ENCODE measurements at places on chromosomes 7 and 10.

GRCh38 chr7:102050864-102051460 is 233.5 kb downstream of the CUX1 start:
- DNase-seq = no peak

- DNase-seq = no peak
Observed at GRCh38 chr10:132667342-132668047, 118.5 kb downstream of the NKX6-2 start.

- DNase-seq = no peak
Observed at GRCh38 chr10:18713077-18713476, 53.8 kb downstream of the ARL5B start.

DNA sequence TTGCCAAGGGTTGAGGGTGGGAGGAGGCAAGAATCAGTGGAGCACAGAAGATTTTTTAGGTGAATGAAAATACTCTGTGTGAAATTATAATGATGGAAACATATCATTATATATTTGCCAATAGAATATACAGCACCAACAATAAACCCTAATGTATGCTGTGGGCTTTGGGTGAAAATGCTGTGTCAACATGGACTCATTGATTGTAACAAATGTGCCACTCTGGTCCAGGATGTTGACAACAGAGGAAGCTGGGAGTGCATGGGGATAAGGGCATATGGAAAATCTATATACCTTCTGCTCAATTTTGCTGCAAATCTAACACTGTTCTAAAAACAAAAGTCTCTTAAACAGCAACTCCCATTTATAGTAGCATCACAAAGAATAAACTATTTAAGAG is 114.3 kb downstream of the LYZL1 start:
- DNase-seq = no peak

- no peak for DNase-seq
Observed at GRCh38 chr7:121621937-121622336, 225.8 kb upstream of the FAM3C start.

- DNase-seq = no peak
Observed at GRCh38 chr7:150914196-150914595, 61.9 kb downstream of the AOC1 start.

DNA sequence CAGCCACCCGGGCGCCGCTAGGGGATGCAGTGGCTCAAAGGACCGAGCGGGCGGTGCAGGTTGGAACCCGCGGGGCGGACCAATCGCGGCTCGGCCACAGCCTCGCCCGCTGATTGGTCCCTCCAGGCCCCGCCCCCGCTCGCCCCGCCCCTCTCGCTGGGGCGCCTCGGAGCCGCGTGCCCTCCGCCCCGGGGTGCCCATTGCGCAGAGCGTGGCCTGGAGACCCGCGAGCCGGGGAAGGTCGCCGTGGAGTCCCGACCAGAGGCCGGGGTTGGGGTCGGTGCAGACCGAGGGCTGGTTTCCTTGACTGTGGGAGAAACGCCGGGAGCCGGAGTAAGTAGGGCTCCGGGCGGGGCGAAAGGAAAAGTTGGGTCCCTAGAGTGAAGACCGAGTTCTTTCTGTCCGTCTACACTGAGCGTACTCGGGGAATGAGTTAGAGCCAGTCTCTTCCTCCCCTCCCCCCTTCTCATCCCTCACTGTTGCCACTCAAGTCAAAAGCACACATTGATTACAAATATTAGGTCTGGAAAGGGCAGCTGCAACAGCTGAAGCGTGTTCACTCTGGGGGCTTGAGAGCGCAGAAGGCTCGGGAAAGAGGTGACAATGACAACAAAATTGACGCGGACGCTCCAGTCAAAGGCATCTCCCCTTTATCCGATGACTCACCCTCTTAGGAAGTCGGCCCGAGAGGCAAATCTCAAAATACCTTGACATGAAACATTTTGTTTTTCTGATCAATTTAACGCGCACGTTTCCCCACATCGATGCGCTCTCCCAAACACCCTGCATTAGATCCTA is 843 bp upstream of the GATA3 start:
- peak; percentile 94 for DNase-seq

DNA sequence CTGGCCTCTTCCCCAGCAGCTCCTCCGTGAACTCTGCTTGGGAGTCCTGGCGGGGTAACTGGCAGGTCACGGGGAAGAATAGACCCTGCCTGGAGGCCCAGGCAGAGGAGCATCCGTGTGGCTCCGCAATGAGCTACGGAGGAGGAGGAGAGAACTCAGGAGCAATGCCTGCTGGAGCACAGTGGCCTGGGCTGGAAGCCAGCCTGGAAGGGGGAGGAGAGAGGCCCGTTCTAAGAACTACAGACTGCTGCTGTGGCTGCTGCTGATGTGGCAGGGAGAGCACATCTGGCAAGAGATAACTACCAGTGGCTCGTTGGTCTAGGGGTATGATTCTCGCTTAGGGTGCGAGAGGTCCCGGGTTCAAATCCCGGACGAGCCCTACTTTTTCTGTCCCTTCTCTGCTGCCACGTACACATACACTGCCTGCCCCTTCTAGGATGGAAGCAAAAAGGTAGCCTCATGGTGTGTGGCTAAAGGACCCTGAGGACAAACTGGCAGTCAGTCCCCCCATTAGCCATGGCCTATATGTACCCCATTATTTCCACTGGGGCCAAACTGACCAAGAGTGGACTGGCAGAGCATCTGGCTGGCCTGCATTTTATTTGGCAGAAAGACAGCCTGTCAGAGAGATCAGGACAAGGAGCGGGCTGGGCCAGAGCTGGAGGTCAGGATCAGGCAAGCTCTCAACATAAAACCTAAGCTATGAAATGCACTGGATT is 7.7 kb upstream of the OPN1SW start:
- DNase-seq = no peak

DNA sequence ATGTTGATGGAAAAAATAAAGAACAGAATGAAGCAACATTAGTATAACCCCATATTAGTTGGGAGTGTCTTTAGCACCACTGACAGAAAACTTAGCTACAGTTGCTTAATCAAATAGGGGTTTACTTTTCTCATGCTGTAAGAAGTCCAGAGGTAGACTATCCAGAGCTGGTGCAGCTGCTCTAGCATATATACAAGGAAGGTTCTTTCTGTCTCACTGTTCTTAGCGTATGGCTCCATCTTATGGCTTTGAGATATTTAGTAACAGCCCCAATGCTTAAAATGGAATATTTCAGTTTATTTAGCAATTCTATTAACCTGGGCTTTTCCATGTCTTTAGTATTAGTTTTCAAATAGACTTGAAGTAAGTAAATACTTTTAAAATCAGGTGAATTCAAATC is 15.2 kb upstream of the WNT2 start:
- DNase-seq = no peak

DNA sequence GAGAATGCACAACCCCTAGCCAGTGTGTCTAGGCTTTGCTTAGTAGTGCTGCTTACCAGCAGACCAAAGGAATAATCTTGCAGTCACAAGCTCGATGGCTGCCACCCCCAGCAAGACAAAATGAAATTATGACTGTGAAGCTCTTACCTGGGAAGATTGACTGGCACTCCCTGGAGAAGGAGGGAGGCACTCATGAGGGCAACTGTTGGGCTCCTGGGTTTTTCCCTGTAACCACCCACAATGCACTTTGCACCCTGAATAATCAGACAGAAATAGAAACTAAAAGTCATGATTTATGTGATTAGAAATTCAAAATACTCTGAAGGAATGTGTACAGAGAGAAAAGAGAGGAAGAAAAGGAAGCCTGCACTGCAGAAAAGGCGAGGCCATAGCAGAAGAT is 144.3 kb upstream of the DGKB start:
- no peak for DNase-seq

DNA sequence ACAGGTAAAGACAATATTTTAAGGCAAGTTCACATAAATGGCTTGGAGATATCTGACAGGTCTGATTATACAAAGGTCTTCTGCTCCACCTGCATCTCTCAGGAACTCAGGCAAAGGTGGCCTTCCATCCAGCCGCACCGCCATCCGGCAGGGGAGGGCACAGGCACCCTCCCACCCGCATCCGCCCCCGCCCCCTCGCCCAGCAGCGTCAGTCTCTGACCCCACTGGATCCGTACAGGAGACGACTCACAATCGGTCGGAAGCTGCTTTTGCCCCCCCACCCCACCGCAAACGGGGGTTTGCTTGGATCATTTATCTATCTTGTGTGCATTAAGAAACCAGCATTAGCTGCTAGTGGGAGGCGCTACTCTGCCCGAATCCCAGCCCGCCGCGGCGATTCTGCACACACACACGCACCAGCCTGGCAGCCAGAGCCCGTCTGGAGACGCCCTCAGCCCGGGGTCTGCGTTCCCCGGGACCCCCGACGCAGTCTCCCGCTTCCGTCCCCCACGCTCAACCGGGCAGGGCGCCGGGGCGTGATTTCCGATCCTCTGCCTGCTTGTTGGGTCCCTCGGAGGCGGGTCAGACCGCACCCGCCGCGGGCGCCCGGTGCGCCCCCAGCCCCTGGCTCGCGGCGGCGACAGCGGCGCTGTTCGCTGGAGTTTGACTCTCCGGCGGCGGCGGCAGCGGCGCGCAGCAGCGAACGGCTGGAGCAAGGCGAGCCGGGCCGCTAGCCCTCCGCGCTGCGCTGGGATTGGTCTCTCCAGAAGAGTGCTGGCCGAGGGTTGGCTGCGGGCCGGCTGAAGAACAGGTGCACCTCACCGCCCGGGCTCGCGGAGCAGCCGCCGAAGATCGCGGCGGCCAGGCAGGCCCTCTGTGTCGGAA is 820 bp upstream of the NRG3 start:
- DNase-seq = no peak

- DNase-seq = no peak
Observed at GRCh38 chr10:122044045-122044661, 55.2 kb downstream of the TACC2 start.

DNA sequence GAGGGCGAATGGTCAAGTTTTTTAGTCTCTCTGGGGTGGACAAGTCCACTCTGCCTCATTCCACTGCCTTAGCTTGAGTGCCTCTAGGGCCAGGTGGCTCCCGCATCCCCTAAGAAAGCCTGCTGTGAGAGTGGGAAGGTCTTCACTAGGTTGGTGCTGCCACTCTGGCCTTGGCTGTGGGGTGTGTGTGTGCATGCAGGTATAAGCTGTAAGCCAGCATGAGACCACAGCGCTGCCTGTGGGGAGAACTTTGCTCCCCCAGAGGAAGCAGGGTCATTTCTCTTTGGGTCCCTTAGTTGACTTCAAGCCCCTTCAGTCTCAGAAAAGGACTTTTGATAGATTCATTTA is 25.5 kb upstream of the PCBD1 start:
- no peak for DNase-seq

GRCh38 chr7:41809529-41809939 is 106.6 kb upstream of the INHBA start:
- DNase-seq = no peak

- no peak for DNase-seq
Observed at GRCh38 chr7:4725014-4725849, 43.1 kb downstream of the FOXK1 start.

DNA sequence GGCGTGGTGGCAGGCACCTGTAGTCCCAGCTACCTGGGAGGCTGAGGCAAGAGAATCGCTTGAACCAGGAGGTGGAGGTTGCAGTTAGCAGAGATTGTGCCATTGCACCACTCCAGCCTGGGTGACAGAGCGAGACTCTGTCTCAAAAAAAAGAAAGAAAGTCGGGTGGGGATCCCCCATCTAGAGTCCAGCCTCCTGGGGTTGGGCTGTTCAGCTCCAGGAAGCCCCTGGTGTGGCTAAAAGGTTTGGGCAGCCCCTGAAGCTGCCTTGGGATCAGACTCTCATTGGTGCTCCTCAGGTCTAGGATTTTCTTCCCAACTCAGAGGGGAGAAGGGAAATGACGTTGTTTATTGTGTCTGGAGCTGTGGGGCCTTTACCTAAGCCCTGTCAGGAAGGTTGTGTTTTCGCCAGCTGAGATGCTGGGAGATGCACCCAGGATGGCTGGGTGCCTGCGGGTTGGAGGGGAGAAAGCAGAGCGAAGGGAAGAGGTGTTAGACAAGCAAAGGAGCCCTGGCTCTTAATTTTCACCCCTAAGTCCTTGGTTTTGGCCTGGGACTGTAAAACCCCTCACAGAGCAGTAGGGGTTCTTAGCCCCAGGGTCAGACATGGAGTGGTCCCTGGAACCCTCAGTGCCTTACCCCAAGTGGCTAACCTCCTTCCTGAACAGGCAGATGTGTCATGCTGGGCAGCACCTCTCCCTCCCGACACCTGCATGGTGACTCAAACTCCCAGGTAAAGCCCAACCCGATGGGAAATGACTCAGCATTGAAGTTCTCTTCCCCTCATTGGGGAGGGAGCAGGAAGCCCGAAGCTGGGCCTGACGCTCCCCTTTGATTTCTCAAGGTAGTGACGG is 21.1 kb downstream of the PLAU start:
- DNase-seq = no peak

- DNase-seq = no peak
Observed at GRCh38 chr10:106179430-106179829, 985.1 kb downstream of the SORCS1 start.

DNA sequence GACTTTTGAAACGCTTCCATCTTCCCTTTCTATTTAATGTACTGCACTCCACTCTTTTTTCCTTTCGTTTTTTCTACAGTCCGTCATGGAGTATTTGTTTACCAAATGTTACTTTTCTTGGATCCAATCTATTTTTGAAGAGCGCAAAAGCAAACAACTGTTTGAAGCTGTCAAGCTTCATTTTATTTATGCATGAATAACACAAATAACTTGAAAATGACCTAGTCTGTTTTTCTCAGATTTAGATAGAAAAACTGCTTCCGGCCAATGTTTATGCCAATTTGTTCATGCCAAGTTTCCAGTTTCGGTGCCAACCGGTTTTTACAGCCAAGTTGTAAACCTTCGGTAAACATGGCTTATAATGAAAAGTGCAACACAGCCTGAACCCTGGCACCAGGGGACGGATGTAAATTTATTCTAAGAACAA is 150.9 kb upstream of the KLF6 start:
- DNase-seq = no peak

- no peak for DNase-seq
Observed at GRCh38 chr7:110891197-110891596, 199.7 kb upstream of the LRRN3 start.

DNA sequence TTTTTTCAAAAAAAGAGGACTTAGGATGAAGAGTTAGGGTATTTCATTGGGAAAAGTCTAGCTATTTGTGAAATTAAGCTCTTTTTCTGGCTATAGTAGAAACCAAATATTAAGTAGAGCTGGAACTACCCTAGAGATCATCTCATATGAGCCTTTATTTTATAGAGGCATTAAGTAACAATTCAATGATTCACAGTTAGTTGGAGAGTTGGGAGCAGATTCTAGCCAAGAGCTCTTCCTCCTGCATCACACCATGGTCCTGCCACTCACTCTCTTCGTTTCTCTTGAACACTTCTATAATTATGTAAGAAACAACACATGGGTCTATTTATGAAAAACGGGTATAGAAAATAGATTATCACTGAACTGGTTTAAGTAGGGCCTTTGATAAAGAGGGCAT is 76.1 kb upstream of the ANK3 start:
- DNase-seq = no peak

GRCh38 chr7:112594397-112594796 is 113.6 kb downstream of the LSMEM1 start:
- DNase-seq = no peak

GRCh38 chr7:41869997-41870396 is 167.1 kb upstream of the INHBA start:
- DNase-seq = no peak

Data from activated CD4-positive, alpha-beta T cell treated with anti-CD3 and anti-CD28 coated beads, Interleukin-2, amount 50 U/mL, for 24 hours (primary cell).